Stimulated activated CD4-positive, alpha-beta T cell treated with anti-CD3 and anti-CD28 coated beads, Interleukin-12 subunit alpha, Interleukin-12 subunit beta, amount 100 ng/mL, for 4 hours (primary cell): ENCODE measurements at places on chromosomes 12 and 14.

DNA sequence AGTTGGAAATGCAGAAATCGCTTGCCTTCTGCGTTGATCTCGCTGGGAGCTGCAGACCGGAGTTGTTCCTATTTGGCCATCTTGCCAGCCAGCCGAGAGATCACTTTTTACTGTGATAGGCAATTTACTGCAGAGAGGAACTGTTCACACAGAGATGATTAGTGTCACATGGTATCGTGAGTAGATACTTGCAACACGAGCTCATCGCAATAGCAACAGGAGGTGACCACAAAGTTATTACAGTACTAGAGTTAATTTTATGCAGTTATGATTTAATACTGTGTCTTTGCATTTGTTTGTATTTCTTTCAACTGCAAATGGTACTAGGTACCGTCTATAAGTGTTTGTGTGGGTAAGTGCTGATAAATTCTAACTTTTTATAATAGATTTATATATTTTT, 27.8 kb downstream of the NOPCHAP1 start:
- no peak for DNase-seq

DNA sequence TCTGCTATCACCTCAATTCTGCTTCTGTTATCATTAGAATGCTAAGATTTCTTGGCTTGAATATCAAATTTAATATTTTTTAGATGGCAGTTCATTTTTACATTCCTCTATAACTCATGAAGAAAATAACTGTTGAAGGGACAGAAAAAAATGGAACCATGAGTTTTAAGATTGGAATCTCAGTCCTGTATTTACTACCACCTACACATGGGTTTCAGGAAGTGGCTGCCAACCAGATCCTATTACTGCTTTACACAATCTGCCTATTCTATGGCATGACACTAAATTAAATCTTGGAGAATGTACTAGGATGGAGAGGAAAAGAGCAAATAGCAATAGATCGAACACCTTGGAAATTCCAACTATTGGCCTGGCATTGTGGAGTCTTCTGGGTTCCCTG, 140.8 kb downstream of the DUSP6 start:
- no peak for DNase-seq

- no peak for DNase-seq
These were observed 87.1 kb downstream of the GCH1 start for GRCh38 chr14:54815515-54815914.

- peak; percentile 94 for DNase-seq
These were observed at the start of gene IRF2BPL for GRCh38 chr14:77028384-77029231. IRF2BPL (minus strand) TSS chr14:77028708; CDS start chr14:77027792, 916 bp downstream.
